SHP77 (cell line): ENCODE measurements at places on chromosomes 13 and 19.

- no peak for DNase-seq
Observed at GRCh38 chr13:28047757-28048388, 52.5 kb downstream of the FLT3 start.

- DNase-seq = no peak
Observed at GRCh38 chr19:50628146-50628545, 11.5 kb downstream of the SYT3 start.

DNA sequence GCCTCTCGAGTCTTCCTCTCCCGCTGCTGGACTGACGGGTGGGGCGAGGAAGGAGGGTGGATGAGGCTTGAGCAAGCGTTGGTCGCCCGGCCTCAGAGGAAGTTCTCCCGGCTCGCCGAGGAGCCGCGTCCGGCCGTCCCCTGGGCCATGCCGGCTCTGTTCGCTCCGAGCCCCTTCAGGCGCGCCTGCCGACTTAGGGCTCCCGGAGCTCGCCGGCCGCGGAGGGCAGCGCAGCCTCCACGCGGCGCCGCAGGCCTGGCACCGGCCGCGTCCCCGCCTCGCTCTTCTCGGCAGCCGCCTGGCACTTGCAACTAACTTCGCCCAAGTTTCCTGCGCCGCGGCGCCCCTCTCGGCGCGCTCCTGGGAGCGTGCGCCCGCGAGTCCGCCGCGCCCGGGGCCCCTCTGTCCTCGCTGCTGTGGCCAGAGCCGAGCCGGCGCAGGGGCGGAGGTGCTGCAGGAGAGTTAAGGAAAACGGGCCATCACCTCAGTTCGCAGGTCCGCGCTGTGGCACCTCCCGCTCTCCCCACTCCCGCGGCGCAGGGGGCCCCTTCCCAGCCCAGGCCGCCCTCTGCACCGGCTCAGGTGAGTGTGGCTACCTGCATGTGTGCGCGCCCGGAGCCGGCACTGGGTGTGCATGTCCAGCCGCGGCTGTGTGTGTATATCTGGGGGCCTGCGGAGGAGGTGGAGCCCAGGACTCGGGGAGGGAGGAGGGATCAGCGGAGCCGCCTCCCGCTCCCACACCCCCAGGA is 641 bp upstream of the SOX21 start:
- DNase-seq = no peak

GRCh38 chr19:3336680-3337523 is 29.5 kb upstream of the NFIC start:
- no peak for DNase-seq

DNA sequence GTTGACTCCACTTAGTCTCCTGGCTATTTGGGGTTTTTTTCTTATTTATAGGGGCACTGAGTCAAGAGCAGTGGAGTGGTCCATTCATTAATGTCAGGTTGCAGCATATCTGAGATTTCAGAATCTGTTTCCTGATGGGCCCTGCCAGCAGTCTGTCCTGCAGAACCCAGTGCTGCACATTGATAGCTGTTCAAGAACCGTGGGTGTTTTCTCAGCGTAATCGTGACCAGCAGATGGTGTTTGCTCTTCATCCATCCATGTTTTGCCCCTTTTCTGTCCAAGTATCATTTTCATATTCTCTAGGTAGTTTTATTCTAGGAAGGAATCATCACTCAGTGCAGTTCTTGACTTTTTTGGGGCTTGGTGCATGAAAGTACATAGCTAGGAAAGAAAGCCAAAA is 166.5 kb downstream of the ATP8A2 start:
- DNase-seq = no peak

DNA sequence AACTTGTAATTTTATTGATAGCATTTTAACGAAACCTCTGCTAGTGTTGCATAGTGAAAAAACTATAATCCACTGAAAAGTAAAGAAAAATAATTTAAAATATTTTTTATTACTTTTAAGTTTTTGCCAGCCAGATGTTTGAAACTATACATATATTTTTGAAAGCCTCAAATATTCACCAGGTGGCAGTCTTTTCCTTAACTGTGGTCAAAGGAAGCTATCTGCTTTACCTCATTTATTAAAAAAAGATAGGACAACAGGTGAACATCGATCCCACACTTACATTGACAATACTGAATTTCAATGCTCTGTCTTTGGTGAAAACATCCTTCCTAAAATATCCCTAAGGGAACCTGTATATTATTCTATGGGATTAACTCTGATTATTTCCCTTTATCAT is 100.5 kb downstream of the TRPC4 start:
- no peak for DNase-seq

DNA sequence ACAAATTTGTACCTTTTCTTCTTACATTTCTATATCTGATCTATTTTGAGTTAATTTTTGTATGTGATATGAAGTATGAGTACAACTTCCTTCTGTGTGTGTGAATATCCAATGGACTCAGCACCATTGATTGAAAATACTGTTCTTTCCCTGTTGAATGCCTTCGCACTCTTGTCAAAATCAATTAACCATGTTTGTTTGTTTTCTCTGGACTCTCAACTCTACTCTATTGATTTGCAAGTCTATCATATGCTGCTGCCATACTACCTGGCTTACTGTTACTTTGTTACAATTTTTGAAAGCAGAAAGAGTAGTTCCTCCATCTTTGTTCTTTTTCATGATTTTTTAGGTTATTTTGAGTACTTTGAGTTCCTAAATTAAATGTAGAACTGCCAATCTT is 1437.4 kb upstream of the SPRY2 start:
- no peak for DNase-seq

DNA sequence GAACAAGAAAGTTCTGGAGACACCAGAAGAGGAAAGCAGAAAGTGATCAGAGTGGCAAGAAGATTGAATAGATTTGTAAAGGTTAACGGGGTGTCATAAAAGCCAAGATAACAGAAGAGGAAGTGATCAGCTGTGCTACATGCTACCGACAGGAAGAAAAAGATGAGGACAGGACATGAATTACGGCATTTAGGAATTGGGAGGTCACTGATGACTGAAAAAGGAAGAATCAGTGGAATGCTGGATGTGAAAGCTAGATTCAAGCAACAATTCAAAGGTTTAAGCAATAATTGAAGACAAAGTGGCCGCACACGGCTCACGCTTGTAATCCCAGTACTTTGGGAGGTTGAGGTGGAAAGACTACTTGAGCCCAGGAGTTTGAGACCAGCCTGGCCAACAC is 15.1 kb downstream of the ZNF160 start:
- no peak for DNase-seq

DNA sequence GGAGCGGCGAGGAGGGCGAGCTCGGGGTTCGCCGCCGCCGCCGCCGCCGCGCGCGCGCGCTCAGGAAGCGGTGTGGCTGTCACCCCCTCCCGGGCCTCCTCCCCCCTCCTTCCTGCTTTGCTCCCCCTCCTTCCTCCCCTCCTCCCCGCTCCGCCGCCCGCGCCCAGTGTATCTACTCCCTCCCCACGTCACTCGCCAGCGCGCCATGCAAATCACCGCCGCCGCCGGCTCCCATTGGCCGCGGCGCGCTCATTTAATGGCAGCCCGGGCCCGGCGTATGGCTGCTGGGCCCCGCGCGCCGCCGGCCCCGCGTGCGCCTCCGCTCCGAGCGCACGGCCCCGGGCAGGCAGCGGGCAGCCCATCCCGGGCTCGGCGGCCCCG is 335 bp upstream of the SOX1 start:
- no peak for DNase-seq

GRCh38 chr19:50202386-50202785 is 1.0 kb upstream of the MYH14 start:
- no peak for DNase-seq

DNA sequence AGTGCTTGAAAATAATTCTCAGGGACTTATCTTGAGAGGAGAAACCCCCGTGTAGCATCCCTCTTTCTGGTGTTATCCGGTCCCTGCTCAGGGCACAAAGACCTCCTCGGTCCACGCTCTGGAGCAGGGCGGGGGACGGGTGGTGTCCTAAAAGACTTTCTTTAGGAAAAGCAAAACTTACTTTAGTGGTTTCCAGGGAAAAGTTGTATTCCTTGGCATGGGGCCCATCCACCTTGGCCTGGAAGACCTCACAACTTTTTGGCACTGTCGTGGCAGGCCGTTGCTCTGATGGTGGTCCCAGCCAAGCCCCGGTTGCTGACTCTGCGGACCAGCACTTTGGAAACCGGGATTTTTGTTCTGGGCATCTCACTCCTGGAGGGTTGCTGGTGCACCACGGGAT is 2.7 kb downstream of the AMER2 start:
- no peak for DNase-seq

DNA sequence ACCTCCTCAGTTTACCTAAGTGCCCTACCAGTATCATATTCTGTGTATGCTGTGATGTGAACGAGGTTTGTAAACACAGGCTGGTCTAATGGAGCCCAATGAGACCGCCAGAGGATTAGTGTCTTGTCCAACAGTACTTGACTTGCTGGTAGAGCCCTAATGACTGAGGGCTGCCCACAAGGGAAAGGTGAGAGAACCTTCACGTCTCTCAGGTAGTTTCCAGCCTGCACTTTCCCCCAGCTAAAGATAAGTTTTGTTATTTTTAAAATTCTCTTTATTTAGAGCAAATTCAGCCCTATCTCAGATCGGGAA is 498 bp upstream of the RBM26 start:
- no peak for DNase-seq

DNA sequence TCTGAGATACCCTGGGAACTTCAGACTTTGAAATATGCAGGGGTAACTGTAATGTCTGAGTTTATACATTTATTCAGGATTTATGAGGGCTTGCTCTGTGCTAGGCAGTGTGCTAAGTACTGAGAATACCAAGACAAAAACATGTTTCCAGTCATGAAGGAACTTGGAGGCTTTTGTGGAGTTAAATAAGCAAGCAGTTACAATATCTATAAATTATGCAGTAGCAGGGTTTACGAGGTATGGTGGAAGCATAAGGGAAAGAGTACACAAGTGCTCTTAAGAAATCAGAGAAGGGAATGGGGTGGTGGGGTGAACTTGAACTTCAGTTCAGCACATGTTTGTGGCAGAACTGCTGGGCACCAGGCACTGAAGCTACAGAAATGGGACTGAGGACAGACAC is 28.0 kb downstream of the MAB21L1 start:
- DNase-seq = no peak

GRCh38 chr13:27997904-27998522 is 9.5 kb upstream of the URAD start:
- DNase-seq = peak; percentile 81

DNA sequence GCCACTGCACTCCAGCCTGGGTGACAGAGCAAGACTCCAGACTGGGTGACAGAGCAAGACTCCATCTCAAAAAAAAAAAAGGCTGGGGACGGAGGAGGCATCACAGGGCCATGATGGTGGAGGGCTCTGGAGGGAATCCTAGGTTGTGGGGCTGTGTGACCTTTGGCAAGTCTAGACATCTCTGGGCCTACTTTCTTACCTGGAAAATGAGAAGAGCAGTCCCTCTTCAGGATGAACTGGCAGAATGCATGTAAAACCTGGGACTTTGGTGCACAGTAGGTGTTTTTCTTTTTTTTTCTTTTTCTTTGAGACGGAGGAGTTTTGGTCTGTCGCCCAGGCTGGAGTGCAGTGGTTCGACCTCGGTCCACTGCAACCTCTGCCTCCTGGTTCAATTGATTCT is 13.7 kb downstream of the CIB3 start:
- no peak for DNase-seq

GRCh38 chr13:83722443-83722842 is 159.8 kb downstream of the SLITRK1 start:
- no peak for DNase-seq

- DNase-seq = no peak
Observed at GRCh38 chr19:1424192-1424955, 13.8 kb upstream of the RPS15 start.

GRCh38 chr19:14368011-14368513 is 13.2 kb upstream of the ADGRE5 start:
- DNase-seq = no peak

DNA sequence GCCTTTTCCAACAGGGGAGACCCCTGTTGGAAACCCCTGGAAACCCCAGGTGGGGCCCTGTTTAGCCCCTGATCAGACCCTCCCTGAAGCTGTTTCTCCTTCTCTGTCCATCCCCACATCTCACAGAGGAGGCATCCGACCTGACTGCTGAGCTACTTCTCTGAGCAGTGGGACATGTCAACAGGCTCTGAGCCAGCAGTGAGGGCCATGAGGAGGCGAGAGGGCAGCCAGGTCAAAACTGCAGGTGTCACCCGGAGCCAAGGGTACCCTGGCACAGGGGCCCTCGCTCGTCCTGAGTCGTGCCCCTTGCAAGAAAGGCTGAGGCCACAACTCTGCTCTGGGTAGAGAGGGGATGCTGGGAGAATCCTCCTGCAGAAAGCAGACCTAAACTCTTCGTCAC is 13.6 kb downstream of the PEPD start:
- no peak for DNase-seq

- no peak for DNase-seq
Observed at GRCh38 chr13:41919741-41920487, 41.0 kb downstream of the VWA8 start.

DNA sequence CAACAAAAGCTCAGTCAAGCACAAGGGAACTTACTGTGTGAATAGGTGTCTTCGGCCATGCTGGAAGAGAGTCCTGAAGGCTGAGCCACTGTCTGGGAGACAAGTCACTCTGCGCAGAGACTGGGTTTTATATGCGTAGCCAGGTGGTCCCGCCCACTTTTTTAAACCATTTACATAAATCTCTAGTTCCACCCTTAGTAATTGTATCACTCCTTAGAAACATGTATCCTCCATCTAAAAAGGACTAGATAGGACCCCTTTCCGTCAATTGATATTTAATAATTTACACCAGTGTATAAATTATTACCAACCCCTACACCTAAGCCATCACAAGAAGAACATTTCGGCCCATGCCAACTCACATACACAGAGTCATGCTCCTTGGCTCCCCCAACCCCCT is at the start of gene DUXA:
TSS of gene DUXA (minus strand) at position 101 of the 400 bp plus-strand sequence. CDS start at position 59, 42 bp downstream.
- no peak for DNase-seq

GRCh38 chr19:30653646-30654386 is 281.6 kb downstream of the ZNF536 start:
- no peak for DNase-seq

DNA sequence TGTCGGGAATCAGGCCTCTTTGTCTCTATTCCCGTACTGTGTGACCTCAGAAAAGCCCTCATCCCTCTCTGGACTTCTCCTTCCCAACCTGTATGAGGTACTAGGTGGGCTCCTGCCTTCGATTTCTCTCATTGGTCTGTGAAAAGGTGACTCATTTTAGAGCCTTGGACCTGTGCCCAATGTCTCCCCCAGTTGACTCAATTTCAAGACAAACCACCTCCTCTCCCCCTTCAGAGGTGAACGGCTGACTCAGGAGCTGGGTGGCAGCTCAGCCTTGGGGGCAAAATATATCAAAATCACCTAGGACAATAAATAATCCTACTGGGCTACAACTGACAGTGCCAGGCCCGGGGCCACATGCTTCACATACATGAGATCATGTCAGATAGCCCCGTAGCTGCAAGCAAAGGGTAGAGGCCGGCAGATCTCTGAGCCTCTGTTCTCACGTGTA is 630 bp downstream of the COQ8B start:
- no peak for DNase-seq
